ENCODE measurements at places on chromosomes 7 and 10.

GRCh38 chr10:80407812-80408241 is 524 bp upstream of the PRXL2A start:
- no peak for DNase-seq

GRCh38 chr7:156725073-156725472 is 84.5 kb downstream of the RNF32 start:
- no peak for DNase-seq

GRCh38 chr10:17735166-17735941 is 16.6 kb upstream of the TMEM236 start:
- no peak for DNase-seq

GRCh38 chr10:126476246-126476645 is 88.0 kb upstream of the ADAM12 start:
- no peak for DNase-seq

DNA sequence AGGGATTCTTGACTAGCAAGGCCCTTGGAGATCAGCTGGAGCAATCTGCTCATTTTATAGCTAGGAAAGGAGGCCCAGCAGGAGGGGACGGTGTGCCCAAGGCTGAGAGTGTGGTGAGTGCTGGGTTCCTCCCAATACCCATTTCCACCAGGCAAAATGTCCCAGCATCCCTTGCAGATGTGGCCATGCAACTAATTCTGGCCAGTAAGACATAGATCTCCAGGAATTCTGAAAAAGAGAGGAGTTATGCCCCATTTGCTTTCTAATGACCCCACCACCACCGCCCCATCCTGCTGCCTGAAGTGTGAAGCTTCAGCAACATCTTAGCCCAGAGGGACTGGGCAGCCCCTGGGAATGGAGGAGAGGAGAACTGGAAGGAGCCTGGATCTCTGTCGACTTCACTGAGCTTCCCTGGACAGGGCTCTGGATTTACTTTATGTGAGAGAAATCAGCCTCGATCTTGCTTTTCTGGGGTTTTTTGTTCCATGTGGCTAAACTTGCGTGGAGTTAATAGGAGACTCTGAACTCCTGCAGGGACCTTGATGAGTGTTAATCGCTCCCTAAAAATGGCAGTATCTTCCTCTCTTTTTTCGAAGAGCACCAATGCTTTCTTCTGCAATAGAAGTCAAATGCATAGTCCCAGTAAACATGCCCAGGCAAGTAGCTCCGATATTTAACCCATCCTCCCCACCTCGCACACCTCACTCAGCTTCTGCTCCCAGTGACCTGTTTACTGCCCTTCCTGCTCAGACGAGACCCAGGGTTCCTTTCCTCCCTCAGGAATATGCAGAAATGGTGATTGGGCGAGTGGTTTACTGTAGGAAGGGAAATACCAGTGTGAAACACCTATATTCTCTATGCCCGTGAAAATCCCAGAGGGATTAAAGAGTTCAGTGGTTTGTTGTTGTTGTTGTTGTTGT is 127.5 kb upstream of the GPR26 start:
- no peak for DNase-seq

Data from fibroblast of skin of left quadriceps (primary cell).